ENCODE measurements at places on chromosomes 2 and 18.

DNA sequence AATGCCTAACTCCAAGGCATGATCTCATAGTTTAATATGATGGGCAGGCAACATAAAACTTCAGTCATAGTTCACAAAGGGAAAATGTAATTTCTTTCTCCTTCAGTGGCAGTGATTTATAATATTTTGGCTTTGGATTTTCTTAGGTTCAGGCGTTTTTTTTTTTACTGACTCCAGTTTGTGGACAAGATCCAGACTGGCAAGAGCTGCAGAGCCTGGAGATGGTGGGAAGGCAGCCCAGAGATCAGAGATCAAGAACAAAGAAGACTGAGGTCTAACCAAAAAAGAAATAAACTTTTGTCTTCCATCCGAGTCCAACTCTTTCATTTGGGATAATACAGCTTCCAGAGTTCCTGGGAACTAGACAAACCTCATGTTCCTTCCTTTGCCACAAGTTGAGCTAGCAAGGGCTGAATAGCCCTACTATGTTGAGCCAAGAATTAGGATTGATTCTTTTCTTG lies 215.3 kb upstream of the SETBP1 start:
- no peak for DNase-seq

GRCh38 chr2:42880738-42881690 lies 88.6 kb upstream of the HAAO start:
- DNase-seq: no peak

DNA sequence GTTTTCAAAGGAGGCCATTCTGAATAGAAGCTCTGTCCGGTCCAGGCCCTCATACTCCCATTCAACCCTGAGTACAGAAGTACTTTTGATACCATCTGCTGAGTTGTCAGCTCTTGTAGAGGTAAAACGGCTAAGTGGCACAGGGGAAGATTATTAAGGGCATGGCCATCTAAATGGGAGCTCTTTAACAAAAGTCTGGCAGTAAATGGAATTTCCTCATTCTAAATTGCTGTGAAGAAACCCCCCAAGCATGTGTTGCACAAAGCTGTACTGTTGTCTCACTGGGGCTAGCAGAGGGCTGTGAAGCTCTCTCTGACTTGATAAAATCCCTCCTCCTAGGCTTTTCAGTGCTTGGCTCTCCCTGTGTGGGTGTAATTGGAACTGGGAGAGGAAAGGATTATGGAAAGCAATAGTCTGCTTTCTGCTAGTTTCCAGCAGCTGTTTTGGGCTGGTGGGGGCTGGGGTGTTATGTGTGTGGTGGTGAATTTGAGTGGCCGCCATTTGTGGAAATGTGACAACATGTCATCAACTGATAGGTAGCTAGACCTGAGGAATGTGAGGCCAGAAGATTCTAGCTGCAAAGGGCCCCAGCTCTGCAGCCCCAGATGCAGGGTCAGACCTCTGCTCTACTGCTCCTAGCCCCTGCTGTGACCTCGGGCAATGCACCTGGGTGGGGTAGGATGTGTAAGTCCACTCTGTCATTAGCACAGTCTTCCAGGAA lies 65.1 kb downstream of the MAP4K4 start:
- no peak for DNase-seq

DNA sequence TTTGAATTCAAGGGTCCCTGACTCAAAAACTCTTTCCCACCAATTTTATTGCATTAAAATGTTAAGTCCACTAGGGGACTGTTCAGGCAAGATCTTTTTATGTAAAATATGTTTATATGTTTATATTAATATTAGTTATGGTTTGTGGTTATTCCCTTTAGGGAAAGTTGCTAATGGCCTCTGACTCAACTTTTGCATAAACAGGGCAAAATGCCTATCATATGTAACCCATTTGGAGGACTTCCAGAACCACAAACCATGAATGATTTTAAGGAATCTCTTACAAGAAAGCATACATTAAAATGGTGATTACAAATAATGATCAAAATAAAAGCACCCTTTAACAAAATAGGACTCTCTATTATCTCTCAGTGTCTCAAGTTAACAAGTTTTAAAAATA lies 1484.5 kb upstream of the ZEB2 start:
- no peak for DNase-seq

- no peak for DNase-seq
Observed at GRCh38 chr2:170492010-170492409, 223.1 kb upstream of the SP5 start.

DNA sequence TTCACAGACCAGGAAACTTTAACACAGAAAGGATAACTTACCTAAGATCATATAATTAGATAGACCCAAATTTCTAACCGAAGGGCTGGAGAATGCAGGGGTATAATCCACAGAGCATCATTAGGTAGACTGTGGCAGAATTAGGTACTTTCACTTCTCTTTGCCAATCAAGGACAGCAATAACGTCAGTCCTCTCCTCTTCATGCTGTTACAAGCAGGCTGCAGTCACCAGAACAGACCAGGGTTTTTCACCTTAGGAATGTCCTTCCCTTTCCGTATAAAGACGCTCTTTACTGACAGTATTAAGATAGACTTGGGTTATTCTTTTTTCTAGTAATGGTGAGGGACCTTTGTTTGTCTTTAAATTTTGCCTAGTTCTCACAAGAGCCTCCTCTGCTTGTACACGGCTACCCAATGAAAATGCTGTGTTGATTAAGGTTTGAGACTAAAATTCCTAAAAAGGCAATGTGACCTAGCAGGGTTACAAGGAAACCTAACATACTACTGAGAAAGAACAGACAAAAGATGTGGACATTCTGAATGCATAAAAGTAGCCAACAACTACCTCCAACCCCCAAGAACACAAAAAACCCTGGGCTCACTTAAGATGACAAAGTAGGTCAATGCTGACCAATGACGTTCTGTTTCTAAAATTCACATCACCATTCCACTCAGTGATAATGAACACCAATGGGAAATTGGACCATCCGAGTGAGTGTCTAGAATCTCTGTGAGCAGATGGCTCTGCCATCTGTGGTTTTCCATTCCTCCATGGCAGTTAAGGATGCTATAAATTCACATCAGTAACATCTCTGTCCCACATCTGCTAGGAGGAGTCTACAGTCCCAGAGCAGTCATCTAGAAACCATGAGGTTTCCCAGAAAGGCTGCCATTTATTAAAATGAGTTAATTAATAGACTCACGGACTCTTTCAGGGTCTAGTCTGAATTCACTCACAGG lies 2.1 kb downstream of the PDIA6 start:
- DNase-seq: no peak

GRCh38 chr2:232563580-232563979 lies 13.1 kb downstream of the EIF4E2 start:
- DNase-seq: no peak

DNA sequence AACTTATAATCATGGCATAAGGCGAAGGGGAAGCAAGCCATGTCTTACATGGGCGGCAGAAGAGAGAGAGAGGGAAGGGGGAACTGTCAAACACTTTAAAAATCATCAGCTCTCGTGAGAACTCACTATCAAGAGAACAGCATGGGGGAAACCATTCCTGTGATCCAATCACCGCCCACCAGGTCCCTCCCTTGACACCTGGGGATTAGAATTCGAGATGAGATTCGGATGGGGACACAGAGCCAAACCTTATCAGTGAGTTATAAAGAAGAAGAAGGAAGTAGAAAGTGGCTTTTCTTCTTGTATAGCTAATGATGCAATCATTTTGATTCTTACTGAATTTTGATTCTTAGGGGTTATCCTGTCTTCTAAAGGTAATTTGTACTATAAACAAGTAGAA lies 51.4 kb downstream of the SMCHD1 start:
- no peak for DNase-seq

GRCh38 chr2:183063083-183063482 lies 15.5 kb upstream of the DUSP19 start:
- no peak for DNase-seq

- no peak for DNase-seq
Observed at GRCh38 chr2:64828261-64828660, 160.9 kb upstream of the SLC1A4 start.

- peak; percentile 70 for DNase-seq
Observed at GRCh38 chr2:168336786-168337388, 89.5 kb upstream of the STK39 start.

Measured in CD4-positive, alpha-beta T cell treated with Interleukin-17A for 4 hours (primary cell).